ENCODE measurements at places on chromosomes 12 and 14.
A peak's percentile ranks its signal among the peaks of the same experiment; 100 is the strongest.

DNA sequence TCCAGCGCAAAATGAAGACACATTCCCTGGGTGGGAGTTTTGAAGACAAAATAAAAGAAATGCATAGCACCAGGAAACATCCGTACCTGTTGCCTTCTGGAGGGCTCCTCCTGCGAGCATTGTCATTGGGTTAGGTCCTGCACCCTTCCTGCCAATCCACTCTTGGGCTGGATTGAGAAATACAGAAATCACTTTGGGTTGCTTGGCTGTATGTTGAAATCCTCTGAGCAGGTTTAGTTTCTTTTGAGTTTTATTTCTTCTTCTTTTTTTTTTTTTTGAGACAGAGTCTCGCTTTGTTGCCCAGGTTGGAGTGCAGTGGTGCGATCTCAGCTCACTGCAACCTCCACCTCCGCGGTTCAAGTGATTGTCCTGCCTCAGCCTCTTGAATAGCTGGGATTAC lies 67.6 kb downstream of the ARF6 start:
- DNase-seq: no peak

- no peak for DNase-seq
Observed at GRCh38 chr14:91732439-91732838, 553 bp upstream of the CATSPERB start.

DNA sequence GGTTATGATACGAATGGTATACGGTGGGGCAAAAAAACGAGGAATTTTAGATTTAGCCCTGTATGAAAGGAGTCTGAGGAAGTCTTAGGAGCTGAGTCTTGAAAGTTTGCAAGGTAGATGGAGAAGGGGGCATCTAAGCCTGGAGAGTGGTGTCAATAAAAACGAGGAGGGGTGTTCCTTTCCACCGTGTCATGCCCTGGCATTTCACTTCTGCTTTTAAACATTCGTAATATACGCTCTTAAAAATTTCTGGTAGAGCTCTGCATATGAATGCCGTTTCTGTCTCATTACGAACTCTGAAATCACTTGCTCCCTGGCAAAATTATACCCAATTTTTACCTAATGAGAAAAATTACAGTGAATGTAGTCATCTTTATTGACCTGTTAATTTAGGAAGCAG lies 170.2 kb downstream of the ERC1 start:
- no peak for DNase-seq

GRCh38 chr14:86739761-86740160 lies 1209.8 kb downstream of the FLRT2 start:
- DNase-seq: no peak

- no peak for DNase-seq
Observed at GRCh38 chr12:45431126-45431525, 215.2 kb downstream of the ANO6 start.

DNA sequence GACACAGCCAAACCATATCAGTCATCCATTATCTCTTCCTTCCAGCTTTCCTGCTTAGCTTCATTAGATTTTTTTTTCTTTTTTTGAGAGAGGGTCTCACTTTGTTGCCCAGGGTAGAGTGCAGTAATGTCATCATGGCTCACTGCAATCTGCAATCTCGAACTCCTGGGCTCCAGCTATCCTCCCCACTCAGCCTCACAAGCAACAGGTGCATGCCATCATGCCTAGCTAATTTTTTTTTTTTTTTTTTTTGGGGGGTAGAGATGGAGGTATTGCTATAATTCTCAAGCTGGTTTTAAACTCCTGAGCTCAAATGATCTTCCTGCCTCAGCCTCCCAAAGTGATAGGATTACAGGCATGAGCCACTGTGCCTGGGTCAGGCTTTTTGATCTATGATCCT lies 38.3 kb upstream of the PPM1A start:
- DNase-seq: no peak

DNA sequence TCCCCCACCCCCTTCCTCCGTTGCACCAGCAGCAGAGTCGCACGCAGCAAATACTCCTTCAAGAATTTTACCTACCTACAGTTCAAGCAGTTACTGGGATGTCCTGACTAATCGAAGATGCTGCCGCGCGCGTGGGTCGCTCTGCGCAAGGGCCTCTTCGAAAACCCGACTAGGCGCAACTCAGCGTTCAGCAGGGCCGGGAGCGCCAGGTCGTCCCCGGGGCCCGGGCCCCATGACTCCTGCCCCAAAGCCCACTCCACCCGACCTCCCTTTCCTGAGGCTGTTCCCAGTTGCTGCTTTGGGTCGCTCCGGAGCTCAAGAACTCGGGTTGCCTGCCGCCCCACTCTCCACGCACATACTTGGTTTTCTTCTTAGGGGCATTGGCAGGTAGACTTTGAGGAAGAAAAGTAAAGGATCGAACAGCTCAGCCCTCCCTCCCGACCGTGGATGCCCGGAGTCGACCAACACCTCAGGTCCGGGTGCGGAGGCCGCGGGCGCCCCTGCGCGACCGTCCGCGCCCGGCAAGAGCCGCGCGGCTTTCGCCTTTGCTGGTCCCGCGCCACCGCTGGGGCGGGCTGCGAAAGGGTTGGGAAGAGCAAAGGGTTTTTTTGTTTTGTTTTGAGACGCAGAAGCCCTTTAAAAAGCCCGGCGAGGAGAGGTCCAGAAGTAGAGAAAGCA lies 1.9 kb downstream of the BMP4 start:
- DNase-seq: no peak

- no peak for DNase-seq
Observed at GRCh38 chr12:7431993-7432685, 11.8 kb downstream of the CD163L1 start.

DNA sequence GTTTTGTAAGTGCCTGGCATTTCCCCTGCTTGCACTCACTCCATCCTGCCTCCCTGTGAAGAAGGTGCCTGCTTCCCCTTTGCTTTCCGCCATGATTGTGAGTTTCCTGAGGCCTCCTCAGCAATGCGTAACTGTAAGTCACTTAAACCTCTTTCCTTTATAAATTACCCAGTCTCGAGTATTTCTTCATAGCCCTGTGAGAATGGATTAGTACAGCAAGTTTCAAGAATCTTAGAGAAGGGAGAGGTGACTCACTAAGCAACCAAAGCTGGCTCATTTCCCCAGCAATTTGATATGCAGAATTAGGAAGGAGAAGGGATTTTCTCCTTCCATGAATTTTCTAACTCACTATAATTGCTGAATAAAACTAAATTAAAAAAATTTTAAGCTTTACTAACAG lies 251.0 kb upstream of the FOXG1 start:
- no peak for DNase-seq

DNA sequence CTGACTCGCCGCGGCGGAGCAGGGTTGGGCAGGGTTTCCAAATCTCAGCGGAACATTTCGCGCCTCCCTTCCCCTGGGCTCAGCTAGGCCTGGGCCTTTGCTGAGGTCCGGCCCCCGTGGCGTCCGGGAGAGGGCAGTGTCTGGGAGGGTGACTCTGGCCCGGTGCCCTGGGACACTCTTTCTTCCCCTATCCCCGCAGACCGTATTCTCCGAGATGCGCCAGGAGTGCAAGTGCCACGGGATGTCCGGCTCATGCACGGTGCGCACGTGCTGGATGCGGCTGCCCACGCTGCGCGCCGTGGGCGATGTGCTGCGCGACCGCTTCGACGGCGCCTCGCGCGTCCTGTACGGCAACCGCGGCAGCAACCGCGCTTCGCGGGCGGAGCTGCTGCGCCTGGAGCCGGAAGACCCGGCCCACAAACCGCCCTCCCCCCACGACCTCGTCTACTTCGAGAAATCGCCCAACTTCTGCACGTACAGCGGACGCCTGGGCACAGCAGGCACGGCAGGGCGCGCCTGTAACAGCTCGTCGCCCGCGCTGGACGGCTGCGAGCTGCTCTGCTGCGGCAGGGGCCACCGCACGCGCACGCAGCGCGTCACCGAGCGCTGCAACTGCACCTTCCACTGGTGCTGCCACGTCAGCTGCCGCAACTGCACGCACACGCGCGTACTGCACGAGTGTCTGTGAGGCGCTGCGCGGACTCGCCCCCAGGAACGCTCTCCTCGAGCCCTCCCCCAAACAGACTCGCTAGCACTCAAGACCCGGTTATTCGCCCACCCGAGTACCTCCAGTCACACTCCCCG lies 3.0 kb downstream of the WNT1 start:
- DNase-seq: no peak

GRCh38 chr14:61643555-61643954 lies 51.8 kb upstream of the HIF1A start:
- DNase-seq: no peak

DNA sequence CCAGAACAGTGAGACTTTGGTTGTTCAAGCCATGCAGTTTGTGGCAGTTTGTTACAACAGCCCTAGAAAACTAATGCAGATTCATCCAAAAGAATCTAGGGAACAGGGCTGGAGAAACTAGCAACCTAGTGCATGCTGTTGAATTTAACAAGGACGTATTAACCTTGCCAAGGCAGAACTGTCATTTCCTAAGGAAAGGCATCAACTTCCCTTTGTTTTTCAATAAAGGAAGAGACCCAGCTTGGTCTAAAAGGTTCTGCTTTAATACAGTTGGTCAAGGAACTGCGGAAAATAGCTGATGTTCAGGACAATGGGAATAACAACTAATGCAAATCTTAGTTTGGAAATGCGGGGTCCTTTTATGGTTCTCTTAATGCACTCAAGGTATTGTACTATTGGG lies 11.5 kb downstream of the AK7 start:
- no peak for DNase-seq

DNA sequence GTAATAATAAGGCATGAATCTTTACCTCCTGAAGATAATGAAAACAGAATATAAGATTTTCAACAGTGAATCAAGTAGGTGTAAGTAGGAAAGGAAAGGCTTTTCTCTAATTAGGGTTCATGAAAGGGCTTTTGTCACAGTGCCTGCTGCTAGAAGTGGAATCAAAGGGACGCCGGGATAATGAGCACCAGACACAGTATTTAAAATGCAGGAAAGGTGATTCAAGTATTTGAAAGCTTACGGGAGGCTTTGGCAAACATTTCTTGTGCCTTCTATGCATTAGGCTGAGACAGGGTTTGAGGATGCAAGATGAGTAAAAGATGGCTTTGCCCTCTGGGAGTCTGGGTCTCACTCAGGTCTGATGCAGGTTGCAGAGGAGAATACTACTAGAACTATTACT lies 70.5 kb upstream of the ANO4 start:
- no peak for DNase-seq

DNA sequence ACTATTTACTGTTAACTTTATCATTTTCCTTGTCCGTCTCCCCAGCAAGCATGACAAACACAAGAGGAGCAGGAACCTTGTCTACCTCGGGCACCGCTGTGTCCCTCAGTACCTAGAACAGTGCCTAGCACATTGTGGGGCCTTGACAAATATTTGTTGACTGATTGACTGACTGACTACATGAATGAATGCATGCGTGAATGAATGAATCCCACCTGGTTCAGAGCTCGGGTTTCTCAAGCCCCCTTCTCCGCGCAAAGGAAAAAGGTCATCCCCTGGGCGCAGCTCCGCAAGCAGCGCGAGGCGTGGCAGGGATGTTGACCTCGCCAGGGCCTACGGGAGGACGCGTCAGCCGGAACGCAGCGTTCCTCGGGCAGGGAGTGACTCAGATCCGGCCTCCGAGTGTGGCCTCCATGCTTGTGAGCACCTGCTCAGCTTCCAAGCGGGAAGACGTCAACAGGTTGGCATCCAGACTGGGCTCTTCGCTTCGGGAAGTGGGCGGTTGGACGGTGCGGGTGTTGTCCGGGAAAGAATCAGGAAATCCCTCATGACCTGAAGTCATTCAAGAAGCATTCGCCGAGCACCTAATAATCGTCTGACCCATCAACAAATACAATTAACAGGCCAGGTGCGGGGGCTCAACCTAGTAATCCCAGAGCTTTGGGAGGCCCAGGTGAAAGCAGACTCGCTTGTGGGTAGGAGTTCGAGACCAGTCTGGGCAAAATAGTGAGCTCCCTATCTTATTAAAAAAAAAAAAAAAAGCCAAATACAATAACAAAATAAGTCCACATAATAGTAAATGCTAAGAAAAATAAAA lies 13.9 kb upstream of the UBC start:
- no peak for DNase-seq

- DNase-seq: no peak
Observed at GRCh38 chr12:111656016-111656415, 29.7 kb downstream of the BRAP start.

DNA sequence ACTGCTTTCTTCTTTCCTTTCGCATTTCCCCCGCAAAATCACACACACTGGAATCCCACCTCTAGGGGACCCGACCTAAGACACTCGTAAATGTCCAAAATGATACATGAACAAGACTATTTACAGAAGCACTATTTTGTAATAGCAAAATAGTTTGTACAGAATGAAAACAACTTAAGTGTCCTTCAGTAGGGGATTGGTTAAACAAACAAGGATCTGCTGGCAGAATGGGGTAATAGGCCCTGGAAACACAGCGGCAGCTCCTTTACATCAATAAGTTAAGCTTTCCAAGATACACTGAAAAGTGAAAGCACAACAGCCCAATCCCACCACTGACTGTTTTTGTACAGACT lies 48.8 kb downstream of the LTBP2 start:
- no peak for DNase-seq

- no peak for DNase-seq
Observed at GRCh38 chr14:103139132-103140025, 16.1 kb downstream of the TNFAIP2 start.

DNA sequence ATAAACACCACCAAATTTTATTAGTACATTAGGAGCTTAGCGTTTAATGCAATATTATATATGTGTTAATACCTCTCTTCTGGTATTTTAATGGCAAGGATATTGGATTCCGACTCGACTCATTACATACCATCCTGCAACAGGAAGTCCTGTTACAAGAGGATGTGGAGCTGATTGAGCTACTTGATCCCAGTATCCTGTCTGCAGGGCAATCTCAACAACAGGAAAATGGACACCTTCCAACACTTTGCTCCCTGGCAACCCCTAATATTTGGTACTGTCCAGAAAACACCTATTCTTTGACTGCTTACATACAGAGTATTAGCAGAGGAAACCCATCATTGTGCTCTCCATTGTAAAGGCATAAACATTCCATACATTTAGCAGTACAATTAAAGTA lies 45.2 kb downstream of the VEZT start:
- no peak for DNase-seq

- DNase-seq: peak; percentile 79
Observed at GRCh38 chr12:89346741-89347324, 5.5 kb downstream of the DUSP6 start.

- no peak for DNase-seq
Observed at GRCh38 chr14:78202976-78203375, 32.8 kb downstream of the NRXN3 start.

Measured in SHP77 (cell line).